ENCODE measurements at places on chromosomes 6 and 20.

- DNase-seq, result no peak
These were observed 53.4 kb upstream of the RNF24 start for GRCh38 chr20:4068708-4069107.

- no peak for DNase-seq
These were observed 97.7 kb upstream of the KCNQ5 start for GRCh38 chr6:72524011-72524645.

- no peak for DNase-seq
These were observed 42.5 kb upstream of the RALY start for GRCh38 chr20:33951171-33951570.

DNA sequence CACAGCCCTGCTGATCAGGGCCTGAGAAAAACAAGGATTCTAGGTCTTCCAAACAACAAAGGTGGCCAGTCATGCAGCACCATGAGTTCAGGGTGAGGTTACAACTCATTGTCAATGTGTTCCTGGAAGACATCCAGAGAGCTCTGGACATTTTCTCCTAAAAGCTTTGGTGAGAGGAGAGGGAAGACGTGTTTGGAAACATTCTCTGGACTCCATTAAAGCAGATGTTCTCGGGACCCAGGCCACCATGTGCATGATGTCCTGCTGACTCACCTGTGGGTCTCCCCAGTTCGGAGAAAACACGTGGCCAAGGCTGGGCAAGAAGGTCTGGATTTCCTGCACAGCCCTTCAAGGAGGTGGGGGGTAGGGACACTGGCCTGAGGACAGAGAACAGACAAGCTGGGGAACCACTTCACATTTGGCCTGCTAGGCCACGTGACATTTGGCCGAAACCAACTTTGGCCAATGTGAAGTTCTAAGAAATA lies 61.6 kb downstream of the KCNB1 start:
- DNase-seq, result no peak

- DNase-seq, result no peak
These were observed 6.5 kb downstream of the RPS6KA2 start for GRCh38 chr6:166620478-166621113.

GRCh38 chr20:2538931-2539720 lies 2.8 kb downstream of the TMC2 start:
- no peak for DNase-seq
